Activated gamma-delta T cell treated with Interleukin-2 at 50 U/mL for 16 hours (primary cell): ENCODE measurements at places on chromosomes 1 and 21.

DNA sequence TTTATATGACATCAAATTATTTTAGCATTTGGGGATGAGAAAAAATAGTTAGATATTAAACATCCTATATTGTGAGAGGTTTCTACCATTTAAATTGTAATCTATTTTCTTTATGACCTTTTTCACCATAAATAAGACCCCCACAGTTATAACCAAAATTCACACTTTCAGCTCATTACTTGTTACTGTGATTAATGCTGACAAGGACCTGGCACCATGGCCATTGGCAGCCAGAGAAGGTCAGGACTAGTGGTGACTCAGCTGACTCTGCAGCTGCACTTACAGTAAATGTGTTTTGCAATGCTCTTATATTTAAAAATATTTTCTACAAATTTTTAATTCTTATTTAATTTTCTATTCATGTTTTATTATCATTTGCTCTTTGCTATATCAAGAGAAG, 133.3 kb upstream of the C1orf105 start:
- DNase-seq: no peak

DNA sequence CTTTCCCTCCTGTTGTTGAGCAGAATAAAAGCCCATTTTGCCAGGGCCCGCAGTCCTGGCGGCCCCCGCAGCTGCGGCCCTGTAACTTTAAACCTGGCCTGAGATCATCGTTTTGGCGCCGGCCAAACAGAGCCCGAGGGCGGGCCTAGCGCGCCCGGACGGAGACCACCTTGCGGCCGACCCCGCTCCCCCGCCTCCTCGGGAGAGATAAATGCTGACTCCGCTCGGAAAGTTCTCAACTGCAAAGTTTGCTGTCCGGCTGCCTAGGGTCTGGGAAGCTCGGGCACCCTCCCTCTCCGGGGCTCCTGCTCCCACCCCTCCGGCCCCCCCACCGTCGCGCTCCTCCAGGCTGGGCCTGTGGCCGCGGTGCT, at the start of gene PDPN:
TSS of gene PDPN (plus strand) at position 238 of the 371 bp plus-strand sequence. CDS start 202 bp downstream, outside the sequence.
- DNase-seq: no peak

DNA sequence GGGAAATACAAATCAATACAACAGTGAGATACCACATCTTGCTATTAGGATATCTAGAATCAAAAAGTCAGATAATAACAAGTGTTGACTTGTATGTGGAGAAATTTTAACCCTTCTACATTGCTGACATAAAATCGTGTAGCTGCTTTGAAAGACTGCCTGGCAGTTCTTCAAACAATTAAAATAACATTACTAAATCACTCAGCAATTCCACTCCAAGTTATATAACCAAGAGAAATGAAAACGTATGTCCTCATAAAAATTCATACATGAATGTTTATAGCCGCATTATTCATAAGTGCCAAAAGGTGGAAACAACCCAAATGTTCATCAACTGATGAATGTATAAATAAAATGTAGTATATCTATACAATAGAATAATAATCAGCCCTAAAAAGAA, 164.6 kb downstream of the RASAL2 start:
- no peak for DNase-seq

DNA sequence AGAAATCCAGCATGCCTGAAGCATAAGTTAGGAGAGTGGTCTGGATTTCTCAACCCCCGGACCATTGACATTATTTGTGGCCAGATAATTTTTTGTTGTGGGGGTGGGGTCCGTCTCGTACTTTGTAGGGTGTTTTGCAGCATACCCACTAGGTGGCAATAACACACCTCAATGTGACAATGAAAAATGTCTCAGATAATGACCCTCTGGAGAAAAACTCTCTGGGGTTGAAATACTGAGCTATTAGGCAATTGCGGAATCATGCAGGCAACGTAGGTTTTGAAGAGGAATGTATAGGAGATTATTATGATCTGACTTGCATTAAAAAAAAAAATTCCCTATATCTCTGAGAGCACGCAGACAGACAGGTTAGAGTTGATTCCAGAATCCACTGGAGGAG, 25.3 kb upstream of the RRP15 start:
- DNase-seq: no peak

GRCh38 chr1:41382480-41383090, 21.4 kb downstream of the FOXO6 start:
- no peak for DNase-seq

GRCh38 chr1:90781534-90781933, 64.4 kb upstream of the BARHL2 start:
- DNase-seq: no peak

DNA sequence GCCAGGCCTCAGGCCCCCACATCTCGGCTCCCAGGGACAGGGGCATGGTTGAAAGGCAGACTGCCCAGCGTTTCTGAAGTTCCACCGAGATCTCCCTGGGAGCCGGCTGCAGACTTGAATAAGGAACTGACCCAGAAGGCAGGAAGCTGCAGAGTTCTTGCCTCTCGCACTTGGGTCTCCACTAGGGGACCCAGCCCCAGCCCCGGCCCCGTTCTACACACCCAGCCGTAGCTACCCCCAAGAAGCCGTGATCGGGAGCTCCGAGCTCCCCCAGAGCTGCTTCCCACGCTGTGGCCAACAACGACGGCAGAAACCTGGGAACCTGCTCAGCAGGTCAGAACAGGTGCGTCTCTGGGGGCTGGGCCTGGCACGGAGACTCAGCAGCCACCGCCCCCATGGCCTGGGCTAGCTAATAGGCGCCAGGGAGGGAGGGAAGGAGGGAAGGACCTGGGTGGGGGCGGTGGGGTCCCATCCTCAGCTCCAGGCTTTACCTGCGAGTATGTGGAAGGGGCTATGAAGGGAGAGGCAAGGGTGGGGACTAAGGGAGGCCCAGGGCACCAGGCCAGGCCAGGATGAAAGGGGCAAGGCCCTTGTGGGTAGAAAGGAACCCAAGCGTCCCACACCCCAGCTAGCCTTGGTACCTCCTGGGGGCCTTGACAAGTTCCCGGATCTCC, at the start of gene NECTIN4:
TSS of gene NECTIN4 (minus strand) at position 308 of the 674 bp plus-strand sequence. CDS start at position 46, 262 bp downstream.
- DNase-seq: no peak

DNA sequence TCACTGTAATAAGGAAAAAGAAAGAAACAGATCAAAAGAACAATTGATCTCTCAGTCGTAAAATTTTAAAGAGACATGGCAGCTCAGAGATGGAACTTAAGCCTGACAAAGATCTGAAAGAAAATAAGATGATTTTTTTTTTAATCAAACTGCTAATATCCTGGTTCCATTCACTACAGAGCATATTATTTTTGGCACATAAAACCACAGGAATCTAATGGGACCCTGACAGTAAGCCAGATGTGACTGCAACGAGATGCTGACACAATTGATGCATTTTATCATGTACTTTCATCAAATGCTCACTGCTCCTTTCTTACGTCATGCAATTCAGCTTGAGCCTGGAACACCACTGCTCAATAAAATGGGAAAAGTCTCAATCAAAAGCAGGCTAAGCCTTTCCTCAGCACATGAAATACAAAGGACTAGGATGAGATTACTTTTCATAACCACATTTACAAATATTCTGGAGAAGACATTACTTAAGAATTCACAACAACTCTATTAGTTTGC, 16.6 kb downstream of the GPATCH2 start:
- no peak for DNase-seq

DNA sequence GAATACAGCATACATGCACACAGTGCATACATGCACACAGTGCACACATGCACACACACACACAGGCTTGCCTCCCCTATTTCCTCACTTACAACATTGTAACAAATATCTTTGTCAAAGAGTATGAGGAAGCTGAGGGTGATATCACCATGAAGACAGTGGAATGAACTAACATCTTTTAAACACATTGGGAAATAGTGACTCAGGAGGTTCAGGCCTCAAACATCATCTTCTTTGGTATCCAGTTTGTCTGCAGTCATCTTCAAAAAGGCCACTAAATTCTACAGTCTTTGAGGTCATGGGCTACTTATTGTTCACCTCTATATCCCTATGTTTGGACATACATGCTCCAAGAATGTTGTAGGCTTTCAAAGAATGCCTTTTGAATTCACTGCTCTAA, 2.1 kb upstream of the LCE2B start:
- no peak for DNase-seq

DNA sequence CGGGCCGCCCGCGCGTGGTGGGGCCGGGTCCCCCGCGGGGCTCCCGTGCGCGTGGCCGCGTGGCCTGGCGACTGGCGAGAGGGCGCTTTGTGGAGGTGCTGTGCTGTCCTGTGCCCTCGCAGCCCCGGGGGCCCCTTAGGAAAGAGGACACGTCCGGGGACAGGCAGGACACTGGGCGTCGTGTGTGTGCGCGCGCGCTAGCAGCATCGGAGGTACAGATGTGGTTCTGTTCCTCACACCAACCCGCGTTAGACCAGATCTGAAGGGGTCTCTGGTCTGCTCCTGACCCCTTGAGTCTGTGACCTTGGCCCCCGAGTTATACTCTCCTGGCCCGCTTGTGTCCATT, 489 bp downstream of the ACTN2 start:
- DNase-seq: no peak

GRCh38 chr1:73784026-73784425, 413.9 kb downstream of the LRRIQ3 start:
- DNase-seq: no peak

GRCh38 chr1:9922342-9922741, 12.3 kb upstream of the CTNNBIP1 start:
- DNase-seq: no peak

- DNase-seq: no peak
Measured at GRCh38 chr1:6128276-6129081, 51.6 kb downstream of the CHD5 start.

DNA sequence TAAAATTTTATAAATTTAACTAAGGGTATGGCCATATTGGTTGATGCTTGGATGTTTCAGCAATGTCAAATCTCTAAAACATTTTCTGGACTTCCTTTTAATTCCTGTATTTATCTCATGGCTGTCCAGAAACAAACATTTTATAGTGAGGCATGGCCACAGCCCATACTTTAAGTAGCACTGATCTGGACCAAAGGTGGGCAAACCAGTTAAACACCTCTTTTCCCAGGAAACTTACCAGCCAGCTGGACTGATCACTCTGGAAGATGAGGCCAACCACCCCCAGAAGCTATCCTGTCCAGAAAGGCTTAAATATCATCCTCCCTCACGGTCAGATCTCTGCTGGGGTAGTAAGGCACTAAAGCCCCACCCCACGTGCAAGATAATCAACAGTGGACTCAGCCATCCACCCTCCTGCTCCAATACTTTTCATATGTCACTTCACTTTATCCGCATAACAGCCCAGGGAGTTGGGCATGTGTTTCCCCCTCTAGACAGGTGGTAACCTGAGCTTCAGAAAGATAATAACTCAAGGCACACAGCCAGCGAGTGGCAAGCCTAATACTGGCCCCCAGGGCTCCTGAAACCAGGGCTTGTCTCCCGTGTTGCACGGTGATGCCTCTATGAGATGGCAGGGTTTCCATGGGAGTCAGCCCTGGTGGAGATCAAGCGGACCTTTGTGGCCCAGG, 120.5 kb upstream of the NGF start:
- no peak for DNase-seq

DNA sequence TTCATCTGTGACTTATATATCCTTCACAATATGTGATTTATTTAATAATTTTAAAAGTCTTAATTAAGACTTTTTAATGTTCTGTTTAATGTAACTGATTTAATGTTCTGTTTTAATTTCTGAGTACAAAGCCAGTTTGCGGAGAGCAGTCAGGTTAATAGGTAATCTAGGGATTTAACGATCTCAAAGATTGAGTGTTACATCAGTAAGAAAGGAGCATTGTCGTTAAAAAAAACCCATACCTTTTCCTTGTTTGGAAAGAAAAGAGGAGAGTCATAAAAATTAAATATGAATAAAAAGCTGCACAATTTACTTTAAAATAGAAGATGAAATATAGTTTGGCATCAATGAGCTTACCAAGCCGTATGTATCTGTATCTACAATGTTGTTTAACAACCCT, 621.4 kb downstream of the KIF26B start:
- DNase-seq: no peak

GRCh38 chr1:46619656-46620258, 3.1 kb upstream of the MOB3C start:
- DNase-seq: no peak

GRCh38 chr21:35198982-35199732, 150.1 kb upstream of the RUNX1 start:
- DNase-seq: no peak

- DNase-seq: no peak
Measured at GRCh38 chr21:34671462-34671861, 2.7 kb downstream of the CLIC6 start.

DNA sequence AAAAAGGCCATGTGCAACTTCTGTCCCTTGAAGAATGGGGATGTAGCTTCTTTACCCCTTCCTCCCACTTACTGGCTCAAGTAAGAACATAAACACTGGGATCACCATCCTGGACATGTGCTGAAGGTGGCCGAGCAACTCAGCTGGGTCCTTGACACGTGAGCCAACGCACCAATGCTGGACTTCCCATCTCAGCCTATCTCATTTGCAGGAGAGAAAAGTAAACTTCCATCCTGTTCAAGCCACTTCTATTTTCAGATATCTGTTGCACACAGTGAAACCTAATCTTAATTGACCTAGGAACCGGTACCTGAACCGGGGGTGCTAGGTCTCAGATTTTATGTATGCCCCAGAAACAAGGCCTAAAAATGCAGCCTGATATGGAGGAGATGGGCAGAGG, 75.3 kb downstream of the HLCS start:
- DNase-seq: no peak

GRCh38 chr1:41559331-41559730, 74.8 kb upstream of the EDN2 start:
- no peak for DNase-seq

- no peak for DNase-seq
Measured at GRCh38 chr21:44711327-44712202, at the start of gene TSPEAR. Gene TSPEAR, minus strand, starts transcription at chr21:44711572. Its CDS starts 58 bp downstream, at chr21:44711514.

DNA sequence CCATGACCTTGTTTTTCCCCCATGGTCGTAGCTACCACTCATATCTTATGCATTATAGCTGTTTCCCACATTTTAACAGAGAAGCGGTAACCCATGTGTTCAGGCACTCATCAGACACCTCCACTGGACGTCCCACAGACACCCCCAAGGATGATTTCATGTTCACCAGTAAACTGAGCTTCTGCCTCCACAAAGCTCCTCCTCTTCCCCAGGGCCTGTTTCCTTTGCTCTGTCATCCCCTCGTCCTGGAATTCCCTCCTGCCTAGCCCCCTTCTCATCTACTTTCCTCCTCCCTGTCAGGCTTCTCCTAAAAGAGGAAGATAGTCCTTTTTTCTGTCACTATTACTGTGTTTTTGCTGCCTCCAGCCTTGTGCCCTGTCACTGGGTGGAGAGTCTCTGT, 111.2 kb downstream of the OMA1 start:
- DNase-seq: no peak

GRCh38 chr21:39020751-39021477, 162.3 kb downstream of the PSMG1 start:
- DNase-seq: no peak

GRCh38 chr1:165849353-165850133, 22.1 kb downstream of the UCK2 start:
- no peak for DNase-seq
